ENCODE measurements at places on chromosomes 2 and 18. TPM values are rescaled to one million over a fixed set of nuclear protein-coding genes. Genes with fewer than 3 reads are reported as not detected.

The ESPNL gene
- 0.07 TPM for total RNA-seq

The TNFAIP6 gene
- total RNA-seq: not detected

The HOXD11 gene
- not detected for total RNA-seq

The LHCGR gene
- total RNA-seq: not detected

The SLC8A1 gene
- total RNA-seq: 5.5 TPM

The ACADL gene
- total RNA-seq: not detected

The CDCA7 gene
- total RNA-seq: 128 TPM

The SPATA3 gene
- total RNA-seq: not detected

The PRSS56 gene
- total RNA-seq: not detected

The SCN3A gene
- total RNA-seq: not detected

The ACMSD gene
- not detected for total RNA-seq

The LOXHD1 gene
- not detected for total RNA-seq

The CREG2 gene
- total RNA-seq: not detected

DNA sequence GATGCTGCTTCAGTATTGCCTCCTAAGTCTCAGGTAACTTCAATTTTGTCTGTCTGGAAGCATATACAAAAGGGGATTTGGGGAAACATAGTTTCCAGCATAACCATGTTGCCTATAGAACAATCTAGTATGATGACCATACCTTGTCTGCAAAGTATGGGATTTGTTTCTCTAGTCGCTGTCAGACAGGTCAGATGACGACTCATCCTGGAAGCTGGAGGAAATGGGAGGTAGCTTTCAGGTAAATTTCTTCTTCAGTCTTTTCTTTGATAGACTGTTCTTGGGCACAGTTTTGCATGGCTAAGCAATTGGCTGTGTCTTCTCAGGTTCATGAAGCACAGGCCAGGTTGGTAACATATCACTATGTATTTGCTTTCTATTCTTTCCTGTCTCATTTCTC is 2.8 kb upstream of the OSBPL6 start:
- no peak for DNase-seq

DNA sequence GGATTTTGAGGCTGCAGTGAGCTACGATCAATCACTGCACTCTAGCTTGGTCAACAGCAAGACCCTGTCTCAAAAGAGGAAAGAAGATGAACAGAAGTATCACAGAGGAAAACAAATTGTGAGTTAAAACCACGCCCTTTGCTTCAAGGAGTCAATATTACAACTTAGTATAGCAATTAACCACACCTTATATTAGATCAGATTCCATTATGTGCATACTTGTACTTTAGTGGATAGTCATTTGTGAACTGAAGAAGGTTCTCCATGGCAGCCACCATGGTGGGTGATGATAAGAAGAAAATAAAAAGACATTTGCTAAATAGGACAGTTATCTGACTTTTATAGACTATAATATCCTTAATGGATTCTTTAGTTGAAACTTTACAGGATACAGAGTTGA is 72.3 kb upstream of the EFEMP1 start:
- no peak for DNase-seq

GRCh38 chr18:2538844-2539243 is 32.5 kb downstream of the METTL4 start:
- no peak for DNase-seq

DNA sequence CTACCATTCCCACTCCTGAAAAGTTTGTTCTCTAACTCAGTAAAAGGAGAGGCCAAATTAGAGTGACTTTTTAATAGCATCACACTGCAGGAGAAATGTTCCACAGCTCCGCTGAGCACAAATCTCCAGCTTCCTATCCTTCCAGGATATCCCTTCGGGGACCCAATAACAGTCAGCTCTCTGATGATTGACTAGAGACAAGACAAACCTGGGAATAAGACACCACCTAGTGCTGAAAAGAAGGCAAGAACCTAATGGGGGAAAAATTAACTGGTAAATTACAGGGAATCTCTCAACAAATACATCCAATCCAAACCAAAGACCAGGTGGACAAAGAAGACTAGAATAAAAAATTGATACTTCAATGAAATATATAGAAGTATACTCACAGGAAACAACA is 977.1 kb upstream of the SOX11 start:
- DNase-seq: no peak

DNA sequence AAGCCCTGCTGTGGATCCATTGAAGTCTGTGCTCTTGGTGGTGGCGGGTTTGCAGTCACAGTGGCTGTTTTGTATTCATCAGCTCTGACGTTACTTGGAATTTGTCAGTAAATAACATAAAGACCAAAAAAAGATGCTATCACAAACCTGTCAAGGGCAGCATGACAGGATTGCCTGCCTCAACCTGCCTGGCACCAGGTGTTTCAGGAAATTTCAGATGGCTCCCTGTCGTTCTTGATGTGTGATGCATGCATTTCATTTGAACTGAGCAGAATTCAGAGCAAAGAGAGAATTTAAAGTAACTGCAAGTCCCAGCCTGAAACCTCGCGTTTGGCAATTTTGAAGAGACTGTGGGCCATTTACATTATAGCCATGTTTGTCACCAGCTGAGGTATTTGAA is 50.3 kb upstream of the EPC2 start:
- DNase-seq: no peak

- no peak for DNase-seq
These were observed 383.1 kb downstream of the GALR1 start for GRCh38 chr18:77632758-77633157.

- no peak for DNase-seq
These were observed 133.4 kb downstream of the STK39 start for GRCh38 chr2:168114040-168114439.

GRCh38 chr2:33277002-33277426 is 199.4 kb upstream of the RASGRP3 start:
- no peak for DNase-seq

- no peak for DNase-seq
These were observed 324.9 kb upstream of the SOX11 start for GRCh38 chr2:5367321-5367720.

DNA sequence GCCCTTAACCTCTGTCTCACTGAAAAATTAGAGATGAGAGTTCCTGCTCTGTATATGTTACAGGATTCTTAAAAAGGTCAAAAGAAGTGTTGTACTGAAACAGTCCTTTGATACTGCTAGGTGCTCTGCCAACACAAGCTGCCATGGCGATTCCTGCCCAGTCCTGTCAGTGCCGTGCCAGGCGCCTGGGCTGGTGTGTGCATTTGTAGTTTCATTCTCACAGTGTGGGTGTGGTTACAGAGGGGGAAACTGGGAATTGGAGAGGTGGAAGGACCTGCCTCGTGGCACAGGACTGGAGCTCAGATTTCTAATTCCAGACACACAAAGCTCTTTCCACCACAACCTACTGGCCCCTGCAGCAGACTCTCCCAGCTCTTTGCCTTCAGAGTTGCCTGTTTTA is 122.3 kb upstream of the RAB6C start:
- DNase-seq: no peak

- DNase-seq: no peak
These were observed 63.1 kb downstream of the FECH start for GRCh38 chr18:57523171-57523956.

DNA sequence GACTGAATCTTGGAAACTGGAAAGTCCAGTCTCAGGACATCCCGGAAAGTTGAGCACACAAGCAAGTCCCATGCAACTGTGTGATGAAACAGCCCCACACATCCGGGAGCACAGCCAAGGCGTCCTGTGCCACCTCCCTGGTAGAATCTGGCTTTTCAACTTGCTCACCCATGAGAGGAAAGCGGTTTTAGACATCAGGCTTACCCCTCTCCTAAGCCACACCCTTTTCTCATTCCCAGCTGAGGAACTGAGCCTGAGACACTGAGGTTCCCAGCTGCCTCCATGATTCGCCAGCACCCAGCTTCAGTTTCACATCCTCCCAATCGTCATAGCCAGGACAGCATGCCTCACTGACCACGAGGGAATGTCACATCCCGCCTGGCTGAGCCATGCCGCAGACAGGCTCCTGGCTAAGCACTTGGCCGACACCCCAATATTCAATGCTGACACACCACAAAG is 60.3 kb downstream of the STEAP3 start:
- no peak for DNase-seq

GRCh38 chr2:201448701-201449100 is 2.6 kb downstream of the TRAK2 start:
- no peak for DNase-seq

- no peak for DNase-seq
These were observed 245.8 kb downstream of the PAX3 start for GRCh38 chr2:222052934-222053367.

- no peak for DNase-seq
These were observed 61.4 kb upstream of the RTN4 start for GRCh38 chr2:55111570-55112228.

DNA sequence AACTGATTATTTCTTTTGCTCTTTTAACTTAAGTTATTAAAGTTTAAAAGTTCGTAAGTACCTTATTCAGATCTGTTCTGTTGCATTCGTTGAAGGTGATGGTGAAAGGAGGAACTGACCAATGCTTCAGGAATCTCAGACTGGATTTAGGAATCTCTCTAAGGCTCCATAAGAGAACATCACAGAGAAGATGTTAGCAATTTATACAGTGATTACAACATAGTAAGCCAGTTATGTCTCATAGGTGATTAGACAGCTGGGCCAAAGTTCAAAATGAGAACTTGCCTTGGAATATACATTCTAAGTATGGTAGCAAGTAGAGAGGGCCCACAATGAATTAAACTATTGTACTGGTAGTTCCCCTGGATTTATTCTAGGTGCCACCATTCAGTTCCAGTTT is 3.2 kb downstream of the MARS2 start:
- DNase-seq: no peak

- no peak for DNase-seq
These were observed 15.3 kb downstream of the FAM168B start for GRCh38 chr2:131077966-131078365.

DNA sequence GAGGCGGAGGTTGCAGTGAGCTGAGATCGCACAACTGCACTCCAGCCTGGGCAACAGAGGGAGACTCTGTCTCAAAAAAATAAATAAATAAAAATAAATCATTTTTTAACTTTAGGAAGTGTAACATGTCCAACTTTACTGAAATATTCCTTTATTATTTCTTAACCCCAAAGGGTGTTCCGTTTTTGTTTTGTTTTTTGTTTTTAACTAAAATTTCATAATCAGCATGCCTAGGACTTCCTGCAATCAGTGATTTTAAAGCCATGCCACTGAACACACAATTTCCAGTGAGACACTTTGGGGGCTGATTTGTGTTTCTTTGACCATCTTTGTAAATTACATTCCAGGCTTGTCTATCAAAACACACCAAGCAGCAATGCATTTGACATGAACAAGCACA is 7.1 kb downstream of the CATIP start:
- no peak for DNase-seq

GRCh38 chr2:67437114-67437513 is 40.0 kb downstream of the ETAA1 start:
- no peak for DNase-seq

- no peak for DNase-seq
These were observed 411.7 kb upstream of the NETO1 start for GRCh38 chr18:73279498-73279897.

- no peak for DNase-seq
These were observed 119.8 kb downstream of the NRP2 start for GRCh38 chr2:205802065-205802464.

DNA sequence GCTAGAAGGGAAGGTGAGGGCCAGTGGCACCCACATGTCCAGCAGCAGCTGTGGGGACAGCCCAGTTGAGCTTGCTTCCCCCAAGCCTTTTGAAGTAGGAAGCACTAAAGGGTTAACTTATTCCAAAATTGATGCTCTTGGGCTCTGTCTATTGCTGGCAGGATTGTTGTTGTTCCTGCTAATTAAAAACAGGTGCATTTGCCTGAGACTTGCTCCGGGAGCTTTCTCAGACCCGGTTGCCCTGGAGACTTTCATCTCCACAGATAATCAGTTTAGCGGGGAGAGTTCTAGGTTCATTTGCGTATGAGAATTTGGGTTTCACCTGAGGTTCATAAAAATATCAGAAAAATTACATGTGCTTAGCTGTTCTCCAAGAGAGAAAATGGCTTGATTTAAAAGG is 277.3 kb downstream of the LRATD1 start:
- no peak for DNase-seq

- DNase-seq: no peak
These were observed 72.9 kb downstream of the CLHC1 start for GRCh38 chr2:55159037-55159651.

GRCh38 chr2:86335865-86336674 is 1.4 kb downstream of the REEP1 start:
- no peak for DNase-seq

- no peak for DNase-seq
These were observed 786.0 kb upstream of the ZEB2 start for GRCh38 chr2:145305889-145306288.

Data from activated T-helper 2 cell treated with anti-CD3 and anti-CD28 coated beads, Interferon-gamma antibody, Interleukin-2, Interleukin-4, amounts not matched to agents 10 μg/mL and 5 μg/mL and 100 μg/mL, durations not matched to agents 14 hours and 24 hours and 36 hours (primary cell).